ENCODE measurements at places on chromosomes 11 and 22.

GRCh38 chr11:71580057-71581003, 2.3 kb downstream of the KRTAP5-11 start:
- peak; percentile 35 for DNase-seq
- H3K27me3 ChIP-seq = peaks cover 30% of the 10 kb centered on the region
- H3K27ac ChIP-seq = no peak overlapping the region
- H3K4me3 ChIP-seq = no peak overlapping the region
- peaks cover 2% of the 10 kb centered on the region for H3K4me1 ChIP-seq

- peaks cover 2% of the 10 kb centered on the region for H3K36me3 ChIP-seq
- DNase-seq = no peak
- no peak overlapping the region for H3K4me3 ChIP-seq
- no peak overlapping the region for H3K27ac ChIP-seq
- no peaks in the 10 kb centered on the region for H3K27me3 ChIP-seq
Observed at GRCh38 chr11:43856993-43857392, 23.6 kb upstream of the ALKBH3 start.

DNA sequence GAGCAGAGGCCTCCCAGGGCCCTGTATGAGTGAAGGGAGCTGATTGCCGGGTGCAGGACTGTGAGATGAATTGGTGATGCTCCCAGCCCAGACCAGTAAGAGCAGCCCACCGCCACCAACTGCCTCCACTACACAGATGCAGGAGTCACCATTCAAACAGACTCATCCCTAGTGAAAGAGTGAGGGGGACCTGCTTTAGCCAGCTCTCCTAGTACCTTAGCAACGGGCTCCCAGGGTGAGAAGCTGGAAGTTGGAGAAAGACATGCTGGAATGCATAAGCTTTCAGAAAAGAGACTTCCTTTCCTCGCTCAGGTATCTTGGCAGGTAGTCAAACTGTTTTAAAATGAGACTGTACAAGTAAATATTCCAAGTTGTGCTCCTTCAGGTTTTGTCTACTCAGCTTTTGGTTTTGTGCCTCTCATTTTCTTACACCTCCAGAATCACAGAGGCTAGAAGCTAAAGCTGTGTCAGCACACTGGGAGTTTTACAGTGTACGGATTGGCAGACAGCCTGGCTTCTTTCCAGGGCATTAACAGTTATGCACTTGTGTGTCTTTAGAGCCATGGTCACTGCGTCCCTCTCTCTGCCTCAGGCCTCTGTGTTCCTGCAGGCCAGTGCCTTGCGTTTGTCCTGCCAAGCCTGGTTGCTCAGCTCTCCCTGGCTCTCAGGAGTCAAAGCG, 146.2 kb downstream of the ATXN10 start:
- H3K27me3 ChIP-seq = no peaks in the 10 kb centered on the region
- no peak for DNase-seq
- no peak overlapping the region for H3K27ac ChIP-seq
- peaks cover 9% of the 10 kb centered on the region for H3K36me3 ChIP-seq
- no peak overlapping the region for H3K4me3 ChIP-seq

DNA sequence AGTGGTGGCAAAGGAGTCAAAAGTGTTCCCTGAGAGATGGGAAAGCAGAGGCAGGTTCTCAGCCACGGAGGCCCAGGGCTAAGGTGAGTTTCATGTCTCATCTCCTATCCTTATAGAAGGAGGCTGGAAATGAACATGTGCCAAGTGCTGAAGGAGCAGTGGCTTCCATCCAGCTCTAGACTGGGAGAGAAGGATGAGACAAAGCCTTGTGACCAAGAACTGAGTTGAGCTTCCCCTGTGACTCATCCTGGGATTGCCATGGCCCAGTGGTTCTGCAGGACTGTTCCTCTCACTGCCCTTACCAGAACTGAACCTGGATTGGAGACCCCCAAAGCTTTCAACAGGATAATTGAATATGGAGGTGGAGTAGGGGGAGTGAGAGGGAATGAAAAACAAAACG, 16.7 kb upstream of the OR9Q1 start:
- peaks cover 4% of the 10 kb centered on the region for H3K4me1 ChIP-seq
- H3K4me3 ChIP-seq = no peak overlapping the region
- no peaks in the 10 kb centered on the region for H3K36me3 ChIP-seq
- no peak overlapping the region for H3K27ac ChIP-seq

DNA sequence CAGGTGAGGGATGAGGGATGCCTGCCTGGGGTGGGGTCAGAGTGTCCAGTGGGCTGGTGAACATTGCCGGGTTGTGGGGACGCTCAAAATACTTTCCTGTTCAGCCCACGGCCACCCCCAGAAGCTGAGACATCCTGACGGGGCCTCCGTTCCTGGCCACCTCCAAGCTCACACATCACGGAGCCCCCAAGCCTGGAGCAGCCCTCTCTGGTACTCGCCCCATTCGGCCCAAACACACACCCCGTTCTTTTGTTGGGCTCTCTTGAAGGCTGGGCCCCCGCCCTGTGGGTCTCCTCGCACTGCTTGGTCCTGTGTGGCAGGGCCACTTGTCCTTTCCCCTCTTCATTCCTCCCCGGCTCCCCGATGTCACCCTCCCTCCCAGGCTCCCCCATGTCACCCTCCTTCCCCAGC, 442.6 kb downstream of the TBC1D22A start:
- H3K27ac ChIP-seq = no peak overlapping the region
- H3K4me1 ChIP-seq = no peaks in the 10 kb centered on the region
- no peaks in the 10 kb centered on the region for H3K27me3 ChIP-seq

GRCh38 chr11:75602951-75603350, 40.9 kb downstream of the SERPINH1 start:
- DNase-seq = no peak
- no peaks in the 10 kb centered on the region for H3K36me3 ChIP-seq
- no peaks in the 10 kb centered on the region for H3K4me1 ChIP-seq
- H3K4me3 ChIP-seq = no peak overlapping the region
- no peak overlapping the region for H3K27ac ChIP-seq

DNA sequence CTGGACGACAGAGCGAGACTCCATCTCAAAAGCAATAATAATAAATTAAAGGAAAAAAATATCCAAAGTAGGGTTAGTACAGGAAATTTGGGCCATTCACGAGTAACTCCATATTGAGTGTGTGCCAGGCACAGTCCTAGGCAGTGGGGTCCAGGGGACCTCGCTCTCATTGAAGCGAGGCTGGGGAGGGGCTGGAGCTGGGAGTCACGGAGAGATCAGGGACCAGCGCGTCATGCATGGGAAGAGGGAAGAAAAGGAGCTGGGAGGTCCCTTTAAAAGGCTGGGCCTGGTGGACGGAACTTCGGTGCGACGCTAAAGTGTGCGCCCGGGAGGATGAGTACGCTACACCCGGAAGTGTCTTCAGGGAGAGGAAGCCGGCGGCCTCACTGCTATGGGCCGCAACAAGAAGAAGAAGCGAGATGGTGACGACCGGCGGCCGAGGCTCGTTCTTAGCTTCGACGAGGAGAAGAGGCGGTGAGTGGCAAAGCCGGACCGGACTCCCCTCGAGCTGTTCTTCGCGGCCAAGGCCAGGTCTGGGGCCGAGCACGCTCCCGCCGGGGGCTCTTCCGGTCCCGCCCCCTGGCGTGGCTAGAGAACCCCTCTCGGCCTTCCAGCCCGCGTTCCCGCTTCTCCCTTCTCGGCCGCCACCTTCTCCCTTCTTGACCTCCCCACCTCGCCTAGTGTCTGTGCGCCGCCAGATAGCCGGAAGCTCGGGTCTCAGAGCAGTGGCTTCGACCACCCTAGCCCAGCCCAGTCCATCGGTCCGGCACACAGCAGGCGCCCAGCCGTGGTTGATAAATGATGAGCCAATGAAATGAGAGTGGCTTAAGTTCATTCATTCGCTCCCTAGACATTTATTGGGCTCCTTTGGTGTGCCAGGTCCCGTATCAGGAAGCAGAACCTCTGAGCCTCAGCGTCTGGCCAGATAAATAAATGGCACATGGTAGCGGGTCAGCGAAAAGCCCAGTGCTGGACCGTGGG, at the start of gene NOL12:
TSS of gene NOL12 (plus strand) at position 342 of the 981 bp plus-strand sequence. CDS start at position 392, 50 bp downstream.
- H3K36me3 ChIP-seq = peaks cover 27% of the 10 kb centered on the region
- H3K4me1 ChIP-seq = peaks cover 32% of the 10 kb centered on the region
- DNase-seq = peak; percentile 83

DNA sequence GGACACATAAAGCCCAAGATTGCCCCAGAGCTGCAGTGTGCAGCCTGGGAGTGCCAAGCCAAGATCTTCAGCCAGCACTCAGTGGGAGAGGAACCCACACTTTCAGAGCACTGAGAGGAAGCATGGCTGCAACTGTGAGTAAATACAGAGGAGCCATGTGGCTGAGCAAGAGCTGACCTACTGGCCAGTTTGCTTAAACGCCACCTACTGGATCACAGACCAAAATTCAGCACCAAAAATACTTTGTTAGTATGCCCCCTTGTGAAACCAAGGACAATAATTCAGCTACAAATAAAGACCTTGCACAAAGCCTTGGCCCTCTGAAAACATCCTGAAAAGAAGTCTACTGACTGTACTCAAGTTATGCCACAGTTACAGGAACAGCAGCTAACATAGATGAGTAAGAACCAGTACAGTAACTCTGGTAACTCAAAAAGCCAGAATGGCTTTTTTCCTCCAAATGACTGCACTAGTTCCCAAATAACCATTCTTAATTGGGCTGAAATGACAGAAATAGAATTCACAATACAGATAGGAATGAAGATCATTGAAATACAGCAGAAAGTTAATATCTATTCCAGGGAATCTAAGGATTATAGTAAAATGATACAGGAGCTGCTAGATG, 10.1 kb upstream of the OR4A15 start:
- no peak for DNase-seq
- no peaks in the 10 kb centered on the region for H3K36me3 ChIP-seq
- H3K27me3 ChIP-seq = no peaks in the 10 kb centered on the region
- H3K4me1 ChIP-seq = no peaks in the 10 kb centered on the region
- H3K27ac ChIP-seq = no peak overlapping the region

DNA sequence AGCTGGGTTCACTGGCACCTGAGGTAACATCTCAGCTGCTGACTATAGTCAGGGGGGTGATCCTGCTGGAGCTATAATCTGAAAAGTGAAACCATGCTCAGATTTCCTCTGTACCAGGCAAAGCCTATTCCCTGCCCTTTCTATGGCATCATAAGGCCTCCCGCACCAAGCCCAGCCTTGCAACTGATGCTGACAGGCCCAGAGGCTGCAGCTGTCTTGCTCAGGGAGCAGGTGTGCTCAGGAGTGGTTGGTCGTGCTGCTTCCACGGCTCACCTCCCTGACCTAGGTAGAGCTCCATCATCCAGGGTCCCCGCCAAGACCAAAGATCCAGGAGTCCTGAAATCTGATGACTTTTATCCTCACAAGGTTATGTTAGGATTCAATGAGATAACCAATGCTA, 121.7 kb downstream of the FEZ1 start:
- H3K4me3 ChIP-seq = no peak overlapping the region
- no peaks in the 10 kb centered on the region for H3K4me1 ChIP-seq
- no peak for DNase-seq
- peaks cover 62% of the 10 kb centered on the region for H3K27me3 ChIP-seq
- H3K36me3 ChIP-seq = no peaks in the 10 kb centered on the region

- peak overlapping the region; percentile 85 for H3K27ac ChIP-seq
- peaks cover 29% of the 10 kb centered on the region for H3K4me1 ChIP-seq
Observed at GRCh38 chr11:124876818-124877630, 11.8 kb downstream of the ROBO3 start.

DNA sequence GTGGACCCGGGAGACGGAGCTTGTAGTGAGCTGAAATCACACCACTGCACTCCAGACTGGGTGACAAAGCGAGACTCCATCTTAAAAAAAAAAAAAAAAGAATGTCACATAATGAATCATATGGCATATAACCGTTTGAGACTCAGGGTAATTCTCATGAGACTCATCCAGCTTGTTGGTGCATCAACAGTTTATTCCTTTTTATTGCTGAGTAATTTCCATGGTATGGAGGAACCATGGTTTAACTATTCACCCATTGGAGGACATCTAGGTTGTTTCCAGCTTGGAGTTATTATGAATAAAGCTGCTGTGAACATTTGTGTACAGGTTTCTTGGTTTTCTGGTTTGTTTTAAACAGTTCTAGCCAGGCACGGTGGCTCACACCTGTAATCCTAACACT, 25.3 kb downstream of the PPARA start:
- H3K27ac ChIP-seq = no peak overlapping the region
- H3K4me3 ChIP-seq = no peak overlapping the region
- peaks cover 29% of the 10 kb centered on the region for H3K36me3 ChIP-seq
- peaks cover 4% of the 10 kb centered on the region for H3K27me3 ChIP-seq

DNA sequence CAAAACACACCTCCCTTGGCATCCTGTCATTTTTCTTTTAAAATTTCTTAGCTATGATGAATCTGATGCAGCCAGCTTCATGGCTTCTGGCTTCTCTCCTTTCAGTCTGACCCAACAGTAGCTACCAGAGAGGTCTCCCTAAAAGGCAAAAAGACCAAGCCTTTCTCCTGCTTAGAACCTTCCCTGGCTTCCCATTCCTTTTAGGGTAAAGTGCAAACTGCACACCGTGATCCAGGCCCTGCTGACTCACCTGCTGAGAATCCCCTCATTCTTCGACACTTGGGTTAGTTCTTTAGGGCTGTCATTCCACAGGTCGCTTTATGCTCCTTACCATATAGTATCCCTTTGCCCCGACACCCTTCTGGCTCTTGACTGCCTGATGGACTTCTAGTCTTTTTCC, 362.4 kb downstream of the MIAT start:
- no peak overlapping the region for H3K4me3 ChIP-seq
- H3K4me1 ChIP-seq = no peaks in the 10 kb centered on the region
- H3K36me3 ChIP-seq = no peaks in the 10 kb centered on the region
- DNase-seq = no peak
- peaks cover 12% of the 10 kb centered on the region for H3K27me3 ChIP-seq

- H3K4me1 ChIP-seq = no peaks in the 10 kb centered on the region
- no peaks in the 10 kb centered on the region for H3K27me3 ChIP-seq
- H3K27ac ChIP-seq = no peak overlapping the region
- no peak overlapping the region for H3K4me3 ChIP-seq
- H3K36me3 ChIP-seq = no peaks in the 10 kb centered on the region
- DNase-seq = no peak
Observed at GRCh38 chr11:103378931-103379330, 269.7 kb downstream of the DYNC2H1 start.

DNA sequence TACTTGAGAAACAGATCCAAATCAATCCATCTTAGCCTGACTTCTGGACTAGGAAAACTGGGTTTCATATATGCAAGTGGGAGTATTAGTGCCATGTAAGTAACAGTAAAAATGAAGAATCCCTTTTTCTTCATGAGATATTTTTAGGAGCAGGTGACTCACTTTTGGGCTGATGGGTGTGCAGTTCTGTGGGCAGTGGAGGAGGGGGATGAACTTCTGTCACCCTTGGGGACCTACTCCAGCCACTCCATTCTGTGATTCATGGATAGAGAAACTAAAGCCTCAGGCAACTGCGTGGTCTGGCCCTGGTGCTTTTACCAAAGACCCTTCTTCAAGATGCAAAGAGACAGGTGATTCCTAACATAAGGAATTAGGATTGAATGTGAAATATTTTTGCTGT, 208.6 kb upstream of the NARS2 start:
- no peak overlapping the region for H3K4me3 ChIP-seq
- no peaks in the 10 kb centered on the region for H3K4me1 ChIP-seq
- DNase-seq = no peak
- H3K27ac ChIP-seq = no peak overlapping the region
- H3K36me3 ChIP-seq = no peaks in the 10 kb centered on the region
- no peaks in the 10 kb centered on the region for H3K27me3 ChIP-seq
